Retina (tissue), 1 donor: ENCODE measurements at places on chromosomes 5 and 9.

- no peak for DNase-seq
Measured at GRCh38 chr9:98930792-98931191, 12.9 kb upstream of the COL15A1 start.

GRCh38 chr9:87573841-87574342 is 76.2 kb downstream of the DAPK1 start:
- no peak for DNase-seq

DNA sequence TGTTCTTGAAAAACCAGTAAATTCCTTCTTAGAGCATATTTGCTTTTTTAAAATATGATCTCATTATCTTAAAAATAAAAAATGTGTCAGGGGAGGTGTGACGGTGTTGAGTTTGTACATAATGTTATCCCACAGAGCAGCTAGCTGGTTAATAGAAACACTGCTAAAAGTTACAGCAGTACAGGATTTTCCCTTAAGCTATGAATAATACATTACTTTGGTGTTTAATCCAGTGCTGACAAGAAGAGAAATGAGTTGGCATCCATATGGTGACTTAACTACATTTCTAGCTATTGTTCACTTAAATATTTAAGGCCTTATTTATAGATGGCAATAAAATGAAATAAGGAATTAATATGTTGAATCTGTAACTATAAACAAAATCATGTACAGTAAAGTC is 883.1 kb downstream of the CDH18 start:
- DNase-seq = no peak

DNA sequence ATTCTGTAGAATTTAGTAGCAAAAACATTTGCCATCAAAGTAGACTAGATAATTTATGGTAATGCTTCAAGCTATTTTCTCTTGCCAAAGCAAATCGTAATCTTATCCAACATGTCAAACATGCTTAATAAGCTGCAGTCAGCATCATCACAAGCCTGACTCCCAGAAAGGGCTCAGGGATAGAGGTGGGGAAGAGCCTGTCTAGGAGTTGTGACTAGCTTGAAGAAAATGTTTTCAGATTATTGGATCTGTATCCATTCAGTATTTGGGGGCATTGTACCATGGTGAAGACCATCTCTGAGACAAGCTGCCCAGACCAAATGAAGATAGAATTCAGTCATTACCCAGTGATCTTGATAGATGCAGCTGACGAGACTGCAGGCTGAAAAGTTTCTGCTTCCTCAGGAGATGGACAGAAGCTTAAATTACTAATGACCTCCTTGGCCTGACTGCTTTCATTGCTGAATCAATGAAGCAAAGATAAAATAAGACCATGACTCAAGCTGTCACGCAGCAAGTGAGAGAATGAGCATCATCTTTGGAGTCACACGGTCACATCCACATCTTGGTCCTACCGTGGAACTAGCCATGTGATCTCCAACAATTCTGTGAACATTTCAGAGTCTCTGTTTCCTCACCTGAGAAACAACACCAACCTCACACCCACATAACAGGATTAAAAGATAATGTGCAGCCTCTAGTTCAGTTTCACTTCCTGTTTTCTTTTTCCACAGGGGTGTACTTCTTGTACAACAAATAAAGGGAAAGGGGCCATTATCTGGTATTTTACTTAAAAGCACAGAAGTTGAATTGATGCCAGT is 9.4 kb downstream of the ERAP2 start:
- peak; percentile 26 for DNase-seq
